Fibroblast of skin of abdomen (primary cell): ENCODE measurements at places on chromosomes 7 and 10.

DNA sequence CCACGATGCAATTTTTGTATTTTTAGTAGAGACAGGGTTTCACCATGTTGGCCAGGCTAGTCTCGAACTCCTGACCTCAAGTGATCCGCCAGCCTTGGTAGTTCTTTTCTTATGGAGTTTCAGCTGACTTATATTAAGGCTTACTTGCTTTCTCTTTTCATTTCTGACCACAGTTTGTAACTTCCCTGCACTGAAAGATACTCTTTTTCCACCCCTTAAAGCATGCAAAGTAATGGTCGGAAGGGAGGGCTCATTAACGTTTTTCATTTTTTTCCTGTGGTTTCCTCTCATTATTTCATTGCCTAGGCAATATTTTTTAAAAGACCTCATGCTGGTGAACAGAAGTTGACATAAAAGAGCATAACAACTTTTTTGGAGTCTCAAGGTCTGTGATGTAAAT is 27.0 kb downstream of the ADRB1 start:
- no peak for DNase-seq

- no peak for DNase-seq
Measured at GRCh38 chr7:4119848-4120247, 562.2 kb upstream of the FOXK1 start.

DNA sequence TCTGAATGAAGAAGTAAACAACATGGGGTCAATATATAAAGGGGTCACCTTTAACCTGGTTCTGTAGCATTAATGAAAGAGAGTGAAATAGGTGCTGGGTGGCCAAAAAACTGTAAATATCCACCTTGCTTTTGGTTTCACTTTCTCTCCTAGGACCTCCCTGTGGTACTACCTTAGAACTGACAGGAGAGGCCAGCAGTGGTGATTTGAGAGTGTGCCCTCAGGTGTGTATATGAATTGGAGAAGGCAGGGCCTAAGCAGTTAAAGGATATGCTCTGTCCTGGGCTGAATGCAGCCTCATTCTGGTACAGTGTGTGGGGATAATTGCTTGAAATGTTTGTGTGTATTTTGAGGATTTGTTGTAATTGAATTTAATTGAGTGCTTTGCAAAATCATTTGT is 62.0 kb downstream of the BBS9 start:
- DNase-seq, result no peak

DNA sequence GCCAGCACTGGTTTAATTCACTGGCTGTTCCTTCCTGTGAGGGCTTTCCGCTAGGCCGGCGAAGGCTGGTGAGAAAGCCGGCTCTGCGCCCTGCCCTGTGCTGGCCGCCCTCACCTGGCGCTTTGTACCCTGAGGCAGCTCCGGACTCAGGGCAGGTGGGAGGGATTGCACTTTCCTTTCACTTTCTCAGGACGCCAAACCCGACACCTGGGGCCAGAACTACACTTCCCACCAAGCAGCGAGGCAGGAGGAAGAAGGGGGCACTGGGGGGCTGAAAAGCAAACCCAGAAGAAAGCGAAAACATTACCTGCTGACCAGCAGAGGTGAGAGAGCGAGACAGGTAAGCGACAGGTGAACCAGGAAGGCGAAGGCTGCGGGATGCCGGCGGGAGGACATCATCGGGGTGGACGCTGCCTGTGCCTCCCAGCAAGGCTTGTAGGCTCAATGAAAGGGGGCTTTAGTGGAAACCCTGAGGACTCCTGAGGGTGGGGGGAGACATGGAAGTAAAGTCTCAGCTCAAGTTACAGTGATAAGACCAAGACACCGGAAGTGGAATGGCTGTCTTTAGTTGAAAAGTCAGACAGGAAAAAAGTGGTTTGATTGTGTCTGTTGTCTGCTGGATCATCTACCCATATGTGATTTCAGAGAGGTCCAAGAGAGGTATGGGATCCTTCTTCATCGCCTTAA is at the start of gene RAB19:
TSS of gene RAB19 (plus strand) at position 181 of the 687 bp plus-strand sequence. CDS start 3,589 bp downstream, outside the sequence.
- DNase-seq, result no peak

DNA sequence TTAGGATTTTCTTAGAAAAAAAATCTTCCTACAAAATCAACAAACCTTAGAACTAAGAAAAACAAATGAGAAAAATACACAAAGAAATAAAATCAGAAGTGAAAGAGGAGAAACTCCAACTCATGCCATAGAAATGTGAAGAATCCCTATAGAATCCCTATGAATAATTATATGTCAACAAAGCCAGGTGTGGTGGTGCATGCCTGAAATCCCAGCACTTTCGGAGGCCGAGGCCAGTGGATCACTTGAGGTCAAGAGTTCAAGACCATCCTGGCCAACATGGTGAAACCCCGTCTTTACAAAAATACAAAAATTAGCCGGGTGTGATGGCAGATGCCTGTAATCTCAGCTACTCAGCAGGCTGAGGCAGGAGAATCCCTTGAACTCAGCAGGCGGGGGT is 27.1 kb downstream of the ACSM6 start:
- peak; percentile 55 for DNase-seq

DNA sequence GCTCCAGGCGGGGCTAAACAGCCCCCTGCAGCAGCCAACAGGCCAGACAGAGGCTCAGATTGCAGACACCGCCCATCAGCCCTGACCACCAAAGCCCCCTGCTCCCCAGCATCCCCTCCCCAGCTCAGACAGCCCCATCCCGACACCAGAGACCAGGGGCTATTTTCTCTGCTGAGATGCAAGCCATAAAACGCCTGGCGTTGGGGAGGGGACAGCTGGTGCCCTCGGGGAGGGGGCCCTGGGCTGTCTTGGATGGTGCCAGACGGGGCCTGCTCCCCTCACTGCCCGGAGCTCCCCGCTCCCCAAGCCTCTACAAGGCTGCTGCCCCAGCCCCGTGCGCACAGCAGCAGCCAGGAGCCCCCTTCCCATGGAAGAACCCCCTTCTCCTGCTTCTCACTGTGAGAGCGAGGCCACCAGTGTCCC is 31.8 kb downstream of the GET4 start:
- no peak for DNase-seq
